ENCODE measurements at places on chromosomes 3 and 15. TPM values are rescaled to one million over a fixed set of nuclear protein-coding genes. Genes with fewer than 3 reads are reported as not detected.

DNA sequence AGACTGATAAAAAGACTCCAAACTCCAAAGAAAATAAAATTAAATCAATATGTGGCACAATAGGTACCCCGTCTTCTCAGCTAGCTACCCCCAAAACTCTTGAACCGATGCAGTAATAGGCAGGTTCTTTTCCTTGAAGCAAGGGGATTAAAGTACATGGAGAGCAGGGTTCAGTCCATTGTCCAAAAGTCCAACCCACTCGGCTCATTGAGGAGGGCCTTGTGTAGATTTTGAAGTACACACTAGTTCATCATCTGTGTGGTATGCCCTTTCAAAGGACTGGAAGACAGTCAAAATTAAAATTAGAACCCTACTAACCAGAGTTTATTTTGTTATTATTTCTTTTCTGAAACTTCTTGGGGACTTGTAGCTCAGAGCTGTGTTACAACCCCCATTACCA is 23.3 kb downstream of the TF start:
- DNase-seq, result no peak

GRCh38 chr3:48561045-48561736 is 2.4 kb downstream of the UCN2 start:
- DNase-seq, result no peak

Gene GRIP2
- total RNA-seq, result not detected

Gene CHDH
- total RNA-seq, result 0.35 TPM

Gene KLHL40
- not detected for total RNA-seq

Gene CSTA
- not detected for total RNA-seq

DNA sequence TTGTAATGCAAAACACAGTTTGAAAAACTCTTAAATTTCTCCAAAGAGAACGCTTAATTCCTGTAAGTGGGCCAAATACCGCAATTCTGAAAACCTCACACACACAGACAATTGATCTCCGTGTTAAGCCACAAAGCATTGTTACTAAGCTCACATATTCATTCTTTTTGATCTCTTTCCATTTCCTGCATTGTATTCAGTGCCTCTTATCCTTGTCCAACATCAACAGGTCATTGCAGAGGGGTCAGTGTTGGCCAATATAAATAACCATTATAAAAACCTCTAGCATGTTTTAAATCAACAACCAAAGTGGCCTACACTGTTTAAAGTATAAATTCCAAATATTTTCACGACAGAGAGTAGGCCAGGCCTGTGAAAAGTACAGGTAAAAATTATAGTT is 171.1 kb downstream of the PDZRN3 start:
- DNase-seq, result no peak

Gene NR2F2
- total RNA-seq, result not detected

DNA sequence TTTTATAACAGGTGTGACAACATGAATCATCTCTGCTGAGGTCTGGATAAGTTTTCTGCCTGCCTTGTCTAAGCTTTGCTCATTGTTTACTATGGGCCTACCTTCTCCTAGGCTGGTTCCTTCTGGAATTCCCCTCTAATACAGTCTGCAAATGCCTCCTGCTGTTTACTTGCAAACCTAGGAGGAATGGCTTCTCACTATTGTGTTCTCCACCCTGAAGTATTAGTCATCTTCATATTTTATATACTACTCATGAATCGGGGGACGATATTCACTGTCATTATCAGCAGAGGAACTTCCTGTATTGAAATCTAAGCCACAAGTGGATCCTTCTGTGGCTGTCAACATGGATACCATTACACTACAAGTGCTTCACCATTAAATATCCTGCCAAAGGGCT is 154.8 kb downstream of the PLCL2 start:
- DNase-seq, result no peak

GRCh38 chr15:89167267-89168176 is 53.9 kb downstream of the RLBP1 start:
- DNase-seq, result peak; percentile 82

- DNase-seq, result no peak
Measured at GRCh38 chr3:15492847-15493360, 28.6 kb downstream of the COLQ start.

DNA sequence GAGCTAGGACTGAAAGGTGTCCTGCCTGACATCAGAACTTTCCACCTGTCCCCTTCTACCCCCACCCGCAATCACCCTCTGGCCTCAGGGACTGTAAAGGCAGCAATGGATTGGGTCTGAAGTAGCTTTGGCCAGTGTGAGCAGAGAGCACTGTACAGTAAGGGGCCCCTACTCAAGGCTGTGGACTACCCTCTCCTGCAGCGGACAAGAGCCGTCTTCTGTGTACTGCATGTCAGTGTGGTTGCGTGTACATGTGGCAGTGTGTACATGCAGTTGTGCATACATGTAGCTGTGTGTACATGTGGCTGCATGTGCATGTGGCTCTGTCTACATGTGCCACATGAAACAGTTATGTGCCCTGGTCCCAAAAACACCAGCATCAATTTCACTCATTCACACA is 205.9 kb upstream of the LINGO1 start:
- DNase-seq, result no peak

DNA sequence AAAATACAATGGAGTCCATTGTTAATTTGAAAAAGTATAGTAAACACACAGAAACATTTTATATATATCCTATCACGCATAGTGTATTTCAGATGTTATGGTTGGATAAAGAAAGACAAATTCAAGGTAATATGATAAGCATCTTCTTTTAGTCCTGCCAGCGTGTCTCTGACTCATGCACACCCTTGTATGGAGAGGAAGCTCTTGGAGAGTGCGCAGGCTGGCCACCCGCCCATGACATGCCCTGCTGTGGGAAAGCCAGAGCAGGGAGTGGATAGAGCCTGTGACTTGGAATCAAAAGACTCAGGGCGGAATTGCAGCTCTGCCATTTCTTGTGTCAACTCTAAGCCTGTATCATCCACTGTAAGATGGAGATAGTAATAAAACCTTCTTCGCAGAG is 23.0 kb upstream of the COPG1 start:
- no peak for DNase-seq

GRCh38 chr15:96326328-96327154 is 4.0 kb upstream of the NR2F2 start:
- DNase-seq, result no peak

DNA sequence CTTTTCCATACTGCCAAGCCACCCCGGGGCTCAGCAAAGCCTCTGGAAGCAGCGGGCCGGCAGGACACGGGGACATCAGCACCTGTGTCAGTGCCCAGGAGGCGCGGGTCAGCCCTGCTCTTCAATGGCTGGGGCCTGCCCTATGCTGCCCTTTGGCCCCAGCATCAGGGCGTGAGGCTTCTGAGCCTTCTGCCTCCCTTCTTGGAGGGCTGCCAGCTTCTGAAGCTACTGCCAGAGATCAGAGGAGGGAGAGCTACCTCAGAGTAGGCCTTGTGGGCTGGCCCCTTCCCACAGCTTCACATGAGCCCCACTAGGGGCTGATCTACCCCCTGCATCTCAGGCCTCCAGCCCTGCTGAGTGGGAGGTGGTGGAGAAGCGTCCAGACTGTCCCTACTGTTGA is 13.0 kb upstream of the TMEM115 start:
- DNase-seq, result no peak

- no peak for DNase-seq
Measured at GRCh38 chr3:183800243-183800863, 25.0 kb downstream of the MAP6D1 start.

DNA sequence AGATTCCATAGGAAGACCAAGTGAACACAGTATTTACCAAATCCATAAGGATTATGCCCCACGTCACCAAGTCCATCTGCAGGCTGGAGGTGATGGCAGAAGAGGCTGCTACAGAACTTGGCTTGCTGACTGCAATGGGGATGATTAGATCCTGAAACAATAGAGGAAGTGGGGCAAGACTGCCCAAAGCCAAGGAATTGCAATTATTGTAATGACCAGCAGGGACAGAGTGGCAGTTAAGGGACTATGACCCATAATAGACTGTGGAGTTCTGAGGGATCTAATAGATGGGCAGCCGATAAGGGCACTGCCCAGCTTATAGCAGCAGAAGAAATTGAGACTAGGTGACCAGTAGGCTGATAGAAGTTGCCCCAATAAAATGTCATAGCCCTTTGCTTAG is 108.4 kb downstream of the MINAR1 start:
- no peak for DNase-seq

DNA sequence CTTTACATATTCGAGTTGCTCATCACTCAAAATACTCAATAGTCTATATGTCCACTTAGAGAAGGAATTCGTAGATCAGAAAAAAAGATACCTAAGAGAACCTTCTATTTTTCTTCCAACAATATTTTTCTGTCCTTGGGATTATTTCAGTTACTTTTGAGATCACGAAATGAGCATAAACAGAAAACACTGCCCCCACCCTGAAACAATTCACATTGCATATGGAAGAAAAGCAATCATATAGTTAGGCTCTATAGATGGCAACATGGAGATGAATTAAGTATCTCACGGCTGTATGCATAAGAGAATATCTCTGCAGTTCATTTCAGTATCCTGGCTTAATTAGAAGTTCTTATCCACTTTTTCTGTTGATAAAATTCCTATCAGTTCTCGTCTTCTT is 391.1 kb downstream of the FGF12 start:
- no peak for DNase-seq

- DNase-seq, result no peak
Measured at GRCh38 chr15:73464602-73465001, 21.6 kb downstream of the REC114 start.

GRCh38 chr3:108719178-108719806 is 37.9 kb downstream of the RETNLB start:
- DNase-seq, result no peak

Gene ACKR2
- total RNA-seq, result 0.42 TPM

Gene STRIT1
- total RNA-seq, result not detected

- no peak for DNase-seq
Measured at GRCh38 chr15:83956887-83957286, 278.7 kb upstream of the GOLGA6L4 start.

Gene CASR
- not detected for total RNA-seq

DNA sequence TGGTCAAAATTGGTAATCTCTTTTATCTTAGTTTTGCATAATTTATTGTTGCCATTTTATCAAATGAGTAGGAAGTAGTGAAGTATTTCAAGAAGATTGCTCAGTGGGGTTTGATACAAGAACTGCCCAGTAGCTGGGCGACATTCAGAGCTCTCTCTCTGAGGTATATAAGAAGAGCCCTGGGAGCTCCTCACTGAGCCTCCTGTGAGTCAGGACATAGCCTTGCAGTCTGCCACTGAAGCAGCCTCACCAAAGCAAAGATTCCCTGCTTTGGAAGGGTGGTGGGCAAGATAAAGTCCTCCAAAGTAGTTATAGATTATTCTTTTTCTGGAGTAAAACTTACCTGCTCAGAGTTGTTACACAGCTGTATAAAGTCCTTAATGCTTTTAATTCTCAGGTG is 26.1 kb downstream of the SKIL start:
- DNase-seq, result no peak

GRCh38 chr3:4432259-4432658 is 34.8 kb downstream of the SUMF1 start:
- no peak for DNase-seq

Gene TMOD2
- total RNA-seq, result 6.8 TPM

Gene SLC22A13
- not detected for total RNA-seq

Gene AGBL1
- total RNA-seq, result not detected

Gene AGTR1
- total RNA-seq, result not detected

Gene STAC
- total RNA-seq, result not detected

- no peak for DNase-seq
Measured at GRCh38 chr3:32616267-32616962, 45.8 kb upstream of the DYNC1LI1 start.

Gene CHRNA7
- not detected for total RNA-seq

GRCh38 chr3:82055792-82056191 is 294.3 kb upstream of the GBE1 start:
- no peak for DNase-seq

Gene TLR9
- 0.62 TPM for total RNA-seq

Gene PARP14
- total RNA-seq, result 35.4 TPM

GRCh38 chr3:3145831-3146230 is 19.1 kb downstream of the TRNT1 start:
- DNase-seq, result no peak

Data from activated naive CD4-positive, alpha-beta T cell treated with anti-CD3 and anti-CD28 coated beads for 36 hours (primary cell).